Right atrium auricular region (tissue), 2 donors: ENCODE measurements at places on chromosomes 5 and 9.

GRCh38 chr9:112252194-112252593 is 77.1 kb upstream of the SUSD1 start:
- no peaks in the 10 kb centered on the region for H3K27me3 ChIP-seq
- no peak overlapping the region for H3K27ac ChIP-seq
- no peak for DNase-seq

GRCh38 chr9:9284201-9284600 is 1328.6 kb downstream of the PTPRD start:
- DNase-seq, result no peak
- H3K27ac ChIP-seq, result no peak overlapping the region
- H3K36me3 ChIP-seq, result no peaks in the 10 kb centered on the region
- no peak overlapping the region for H3K4me3 ChIP-seq

DNA sequence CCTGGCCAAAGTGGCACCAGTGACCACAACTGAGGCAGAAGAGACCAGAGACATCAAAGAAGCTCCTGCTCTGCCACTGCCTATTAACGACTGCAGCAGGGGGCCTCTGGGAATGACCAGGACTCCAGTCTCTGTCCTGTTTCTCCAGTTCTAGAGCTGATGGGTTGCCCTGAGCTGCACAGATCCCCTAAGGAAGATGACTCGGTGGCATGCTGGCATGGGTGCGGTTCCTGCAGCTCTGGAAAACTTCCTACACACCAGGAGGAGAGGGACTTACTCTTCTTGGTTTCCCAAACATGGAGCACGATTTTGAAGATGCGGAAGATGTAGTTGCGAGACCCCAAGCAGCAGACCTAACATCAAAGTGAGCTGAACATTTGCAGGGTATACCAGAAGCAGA is 2.7 kb downstream of the SLIT3 start:
- DNase-seq, result no peak
- H3K27ac ChIP-seq, result no peak overlapping the region
- no peaks in the 10 kb centered on the region for H3K36me3 ChIP-seq

GRCh38 chr5:64295101-64295500 is 129.5 kb downstream of the RNF180 start:
- H3K27me3 ChIP-seq, result no peaks in the 10 kb centered on the region
- H3K4me1 ChIP-seq, result no peaks in the 10 kb centered on the region
- no peak overlapping the region for H3K27ac ChIP-seq
- H3K36me3 ChIP-seq, result no peaks in the 10 kb centered on the region

DNA sequence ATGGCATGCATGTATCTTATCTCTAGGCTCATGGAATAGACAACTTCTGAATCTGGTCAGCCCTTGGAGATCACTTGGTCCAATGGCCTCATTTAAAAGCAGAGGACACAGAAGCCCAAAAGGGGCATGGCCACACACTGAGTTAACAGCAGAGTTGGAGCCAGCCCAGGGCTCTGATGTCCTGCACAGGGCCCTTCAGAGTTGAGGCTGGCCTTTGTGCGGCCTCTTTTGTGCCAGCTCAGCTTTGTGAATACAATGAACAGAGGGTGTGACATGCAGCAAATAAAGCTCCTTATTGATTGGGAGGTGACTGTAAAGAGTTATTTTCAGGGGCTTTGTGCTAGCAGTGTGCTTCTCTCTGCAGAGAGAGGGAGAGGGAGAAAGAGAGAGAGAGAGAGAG is 150.1 kb upstream of the STK32A start:
- H3K36me3 ChIP-seq, result no peaks in the 10 kb centered on the region
- no peaks in the 10 kb centered on the region for H3K27me3 ChIP-seq
- no peak overlapping the region for H3K27ac ChIP-seq
- no peak overlapping the region for H3K4me3 ChIP-seq
